CD4-positive, CD25-positive, alpha-beta regulatory T cell (primary cell): ENCODE measurements at places on chromosomes 7 and 10.

DNA sequence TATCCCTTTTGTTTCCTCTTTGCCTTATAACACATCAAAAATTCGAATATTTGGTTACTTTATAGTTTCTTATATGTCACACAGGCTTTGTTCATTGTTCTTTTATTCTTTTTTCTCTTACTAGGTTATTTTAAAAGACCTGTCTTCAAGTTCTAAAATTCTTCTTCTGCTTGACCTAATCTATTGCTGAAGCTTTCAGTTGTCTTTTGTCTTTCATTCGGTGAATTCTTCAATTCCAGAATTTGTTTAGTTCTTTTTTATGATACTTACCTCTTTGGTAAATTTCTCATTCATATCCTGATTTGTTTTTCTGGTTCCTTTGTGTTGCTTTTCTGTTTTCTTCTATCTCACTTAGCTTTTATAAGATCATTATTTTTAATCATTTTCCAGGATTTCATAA, 188.4 kb downstream of the ZEB1 start:
- no peak for DNase-seq

- DNase-seq, result no peak
Observed at GRCh38 chr7:128112018-128112780, 81.0 kb upstream of the LRRC4 start.

- DNase-seq, result no peak
Observed at GRCh38 chr10:102678842-102679289, 34.6 kb downstream of the TRIM8 start.

GRCh38 chr7:52670608-52671225, 364.7 kb upstream of the POM121L12 start:
- no peak for DNase-seq

DNA sequence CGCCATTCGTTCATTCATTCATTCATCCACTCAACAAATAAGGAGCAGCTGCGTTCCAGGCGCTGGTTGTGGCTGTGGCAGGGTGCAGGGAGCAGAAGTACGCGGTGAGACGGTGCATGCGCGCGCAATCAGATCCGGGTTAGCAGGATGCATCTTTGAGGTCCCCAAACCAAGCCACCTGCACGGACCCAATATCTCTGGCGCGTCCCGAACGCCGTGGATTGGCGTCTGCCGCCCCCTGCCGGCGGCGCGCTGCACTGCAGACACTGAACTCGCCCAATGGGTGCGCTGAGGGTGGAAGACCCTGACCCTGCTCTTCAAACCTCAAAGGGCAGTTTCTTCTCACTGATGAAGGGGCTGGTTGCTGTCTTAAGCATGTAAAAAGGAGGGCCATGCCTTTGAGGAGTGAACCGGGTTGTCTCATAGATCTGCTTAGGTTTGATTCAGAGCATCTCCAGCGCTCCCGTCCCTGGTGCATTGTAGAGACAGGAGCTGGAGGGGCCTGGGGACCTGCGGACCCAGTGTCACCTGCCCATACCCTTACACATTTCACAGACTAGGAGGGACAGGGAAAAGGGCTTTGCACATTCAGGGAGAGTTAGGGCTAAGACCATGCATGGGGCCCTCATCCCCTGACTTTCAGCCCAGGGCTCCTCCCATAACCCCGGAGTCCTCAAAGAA, 102.5 kb downstream of the RAMP3 start:
- peak; percentile 34 for DNase-seq

- peak; percentile 40 for DNase-seq
Observed at GRCh38 chr7:16891338-16891737, 9.6 kb upstream of the AGR3 start.

- peak; percentile 13 for DNase-seq
Observed at GRCh38 chr7:36440880-36441279, 51.2 kb downstream of the ANLN start.

GRCh38 chr10:88125766-88126165, 262.3 kb downstream of the PTEN start:
- DNase-seq, result no peak

- no peak for DNase-seq
Observed at GRCh38 chr7:63031838-63032436, 966.7 kb upstream of the ZNF722 start.

DNA sequence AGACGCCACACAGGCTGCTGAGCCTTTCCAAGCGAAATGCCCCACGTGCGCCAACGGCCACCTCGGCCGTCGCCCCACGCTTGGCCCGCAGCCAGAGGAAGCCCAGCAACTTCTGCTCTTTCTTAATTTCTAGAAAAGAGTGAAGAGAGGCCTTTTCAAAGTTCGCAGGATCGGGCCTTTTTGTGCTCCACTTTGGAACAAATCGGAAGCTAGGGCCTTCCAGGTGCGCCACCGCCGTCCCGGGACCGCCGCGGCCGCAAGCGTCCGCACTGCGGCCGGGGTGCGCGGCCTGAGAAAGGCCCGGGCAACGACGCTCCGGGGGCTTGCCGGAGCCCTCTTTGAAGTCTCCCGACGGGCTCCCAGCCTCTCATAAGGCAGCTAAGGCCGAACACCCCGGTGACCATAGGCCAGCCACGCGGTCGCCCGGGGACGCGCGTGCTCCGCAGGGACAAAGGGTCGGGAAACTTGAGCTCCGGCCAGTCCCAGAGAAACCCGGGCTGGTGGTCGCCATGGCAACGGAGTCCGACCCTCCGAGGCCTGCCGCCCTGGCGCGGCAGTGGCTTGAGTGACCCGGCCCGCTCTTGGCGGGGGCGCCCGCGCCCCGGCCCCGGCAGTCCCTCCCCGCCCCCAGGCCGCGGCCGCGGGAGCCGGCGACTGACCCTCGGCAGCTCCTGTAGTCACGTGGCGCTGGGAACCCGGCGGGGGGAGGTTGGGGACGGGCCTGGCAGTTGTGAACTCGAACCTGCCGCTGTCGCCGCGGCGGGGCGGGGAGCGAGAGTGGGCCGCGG, at the start of gene REPIN1:
Gene REPIN1 (plus strand): TSS at position 727 of the 788 bp plus-strand sequence. CDS start 890 bp downstream, outside the sequence.
- peak; percentile 77 for DNase-seq

GRCh38 chr7:155109121-155109520, 39.0 kb downstream of the HTR5A start:
- no peak for DNase-seq

GRCh38 chr10:58740620-58741369, 228.1 kb downstream of the BICC1 start:
- DNase-seq, result no peak

DNA sequence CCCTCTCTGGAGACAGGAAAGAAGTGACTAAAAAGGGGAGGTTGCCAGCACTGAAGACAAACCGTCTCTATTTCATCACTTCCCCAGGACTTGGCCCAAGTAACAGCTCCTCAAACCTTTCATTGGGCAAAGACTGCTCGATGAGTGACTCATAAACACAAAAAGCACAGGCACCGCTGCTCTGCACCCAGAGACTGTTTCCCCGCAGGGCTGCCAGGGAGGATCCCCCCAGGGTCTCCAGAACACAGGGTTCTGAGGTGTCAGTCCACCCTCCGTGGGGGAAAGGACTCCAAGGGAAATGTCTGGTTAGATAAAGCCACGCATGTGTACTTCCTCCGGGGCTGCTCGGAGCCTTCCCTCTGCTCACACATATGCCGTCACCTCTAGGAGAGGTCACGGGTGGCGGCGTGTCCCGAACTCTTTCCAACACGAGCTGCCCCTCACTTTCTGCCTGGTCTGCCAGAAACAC, 59.9 kb downstream of the INSIG1 start:
- DNase-seq, result no peak

GRCh38 chr7:44936322-44936721, 42.5 kb downstream of the MYO1G start:
- no peak for DNase-seq

DNA sequence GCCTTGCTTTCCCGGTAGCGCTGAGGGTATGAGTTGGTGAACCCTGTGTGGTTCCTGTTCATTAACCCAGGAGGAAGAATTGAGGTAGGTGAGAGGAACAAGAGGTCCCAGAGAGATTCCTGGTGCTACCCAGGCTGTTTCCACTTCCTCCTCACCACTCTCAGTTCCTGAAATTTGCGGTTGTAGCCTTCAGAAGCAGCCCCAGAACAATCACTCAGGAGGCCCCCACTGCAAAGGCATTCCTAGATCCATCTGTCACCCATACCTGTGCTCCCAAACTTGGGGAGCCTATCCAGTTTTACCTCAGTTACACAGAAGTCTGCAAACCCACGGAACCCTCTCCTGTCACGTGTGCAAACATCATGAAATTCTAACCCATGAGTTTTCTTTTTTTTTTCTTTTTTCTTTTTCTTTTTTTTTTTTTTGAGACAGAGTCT, 9.0 kb upstream of the PIP4K2A start:
- DNase-seq, result no peak

GRCh38 chr7:30005464-30005863, 15.9 kb upstream of the SCRN1 start:
- DNase-seq, result no peak

GRCh38 chr10:92542458-92542857, 31.4 kb downstream of the IDE start:
- no peak for DNase-seq

DNA sequence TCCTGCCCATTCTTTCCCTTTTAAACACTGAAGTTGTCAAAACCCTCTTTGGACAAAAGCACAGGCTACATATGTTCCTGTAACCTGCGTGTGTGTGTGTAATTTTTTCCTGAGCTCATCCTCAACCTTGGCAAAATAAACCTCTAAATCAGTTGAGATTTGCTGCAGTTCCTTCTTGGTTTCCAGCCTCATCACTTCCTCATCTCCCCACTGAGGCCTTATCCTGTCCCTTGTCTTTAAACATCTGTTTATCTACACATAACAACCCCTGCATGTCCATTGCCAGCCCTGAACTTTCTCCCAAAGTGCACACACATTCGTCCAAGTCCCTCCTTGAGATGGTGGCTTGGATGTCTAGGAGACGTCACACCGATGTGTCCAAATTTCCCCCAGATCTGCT, 35.5 kb downstream of the LYZL2 start:
- DNase-seq, result no peak

- no peak for DNase-seq
Observed at GRCh38 chr7:2209961-2210323, 22.8 kb downstream of the MAD1L1 start.

GRCh38 chr7:156157409-156158012, 345.2 kb upstream of the SHH start:
- DNase-seq, result no peak

DNA sequence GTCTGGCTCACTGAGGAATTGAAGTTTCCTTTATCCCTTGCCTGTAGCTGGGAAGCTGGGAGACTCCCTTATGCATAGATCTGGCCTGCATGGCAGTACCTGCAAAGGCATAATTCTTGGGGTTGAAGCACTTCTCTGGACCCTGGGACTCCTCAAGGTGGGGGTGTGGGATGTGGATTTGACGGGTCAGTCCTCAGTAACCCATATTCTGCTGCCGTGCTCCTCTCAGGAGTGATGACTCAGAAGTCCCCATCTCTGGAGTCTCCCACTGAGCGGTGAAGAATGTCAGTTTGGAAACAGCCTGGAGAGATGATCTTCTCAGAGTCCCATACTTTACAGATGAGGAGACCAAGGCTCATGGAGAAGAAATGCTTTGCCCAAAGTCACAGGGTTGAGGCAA, 49.0 kb downstream of the SORCS3 start:
- no peak for DNase-seq

GRCh38 chr7:115271332-115272235, 349.7 kb downstream of the MDFIC start:
- no peak for DNase-seq

GRCh38 chr10:110492069-110492822, 5.5 kb upstream of the DUSP5 start:
- DNase-seq, result no peak

- DNase-seq, result no peak
Observed at GRCh38 chr10:120156614-120157274, 264.2 kb downstream of the SEC23IP start.

DNA sequence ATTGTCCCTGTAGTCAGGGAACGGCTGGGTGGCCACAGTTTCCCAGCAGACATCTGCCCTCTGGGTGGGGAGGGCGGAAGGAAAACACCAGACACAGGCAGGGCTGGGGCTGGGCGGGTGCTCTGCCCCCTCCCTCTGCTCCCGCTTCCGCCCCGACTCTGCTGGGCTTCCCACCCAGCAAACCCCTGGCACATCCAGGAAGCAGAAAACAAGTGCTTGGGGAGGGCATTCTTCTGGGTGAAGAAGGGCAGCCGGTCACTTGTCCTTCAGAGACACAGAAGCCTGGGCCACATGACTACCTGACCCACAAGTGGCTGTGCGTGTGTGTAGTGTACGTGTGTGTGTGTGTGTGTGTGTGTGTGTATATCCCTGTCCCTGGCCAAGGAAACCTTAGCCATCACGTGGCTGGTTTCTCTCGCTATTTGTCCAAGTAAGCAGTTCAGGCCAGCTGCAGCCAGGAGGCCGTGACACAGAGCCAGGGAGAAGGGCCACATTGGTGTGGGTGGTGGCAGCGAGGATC, 77.9 kb downstream of the ZMIZ1 start:
- DNase-seq, result no peak

DNA sequence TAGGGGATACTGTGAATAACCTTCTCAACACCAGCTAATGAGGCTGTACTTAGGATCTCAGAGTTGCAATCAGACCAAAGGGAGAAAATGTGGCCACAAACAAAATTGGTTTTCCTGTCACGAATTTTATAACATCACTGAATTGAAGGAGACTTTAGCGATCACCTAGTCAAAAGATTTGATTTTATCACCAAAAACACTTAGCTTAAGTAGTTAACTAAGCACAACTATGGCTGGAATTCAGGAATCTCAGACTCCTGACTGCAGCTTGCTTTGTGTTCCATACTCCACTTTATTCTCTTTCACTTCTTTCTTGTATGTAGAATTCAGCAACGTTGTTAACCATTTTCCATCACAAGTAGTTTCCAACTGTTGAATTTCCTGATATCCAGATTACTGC, 152.0 kb downstream of the SLC16A9 start:
- no peak for DNase-seq

- no peak for DNase-seq
Observed at GRCh38 chr10:103114876-103115275, 78.2 kb downstream of the NT5C2 start.

- no peak for DNase-seq
Observed at GRCh38 chr10:124058346-124059003, 34.9 kb downstream of the CHST15 start.

DNA sequence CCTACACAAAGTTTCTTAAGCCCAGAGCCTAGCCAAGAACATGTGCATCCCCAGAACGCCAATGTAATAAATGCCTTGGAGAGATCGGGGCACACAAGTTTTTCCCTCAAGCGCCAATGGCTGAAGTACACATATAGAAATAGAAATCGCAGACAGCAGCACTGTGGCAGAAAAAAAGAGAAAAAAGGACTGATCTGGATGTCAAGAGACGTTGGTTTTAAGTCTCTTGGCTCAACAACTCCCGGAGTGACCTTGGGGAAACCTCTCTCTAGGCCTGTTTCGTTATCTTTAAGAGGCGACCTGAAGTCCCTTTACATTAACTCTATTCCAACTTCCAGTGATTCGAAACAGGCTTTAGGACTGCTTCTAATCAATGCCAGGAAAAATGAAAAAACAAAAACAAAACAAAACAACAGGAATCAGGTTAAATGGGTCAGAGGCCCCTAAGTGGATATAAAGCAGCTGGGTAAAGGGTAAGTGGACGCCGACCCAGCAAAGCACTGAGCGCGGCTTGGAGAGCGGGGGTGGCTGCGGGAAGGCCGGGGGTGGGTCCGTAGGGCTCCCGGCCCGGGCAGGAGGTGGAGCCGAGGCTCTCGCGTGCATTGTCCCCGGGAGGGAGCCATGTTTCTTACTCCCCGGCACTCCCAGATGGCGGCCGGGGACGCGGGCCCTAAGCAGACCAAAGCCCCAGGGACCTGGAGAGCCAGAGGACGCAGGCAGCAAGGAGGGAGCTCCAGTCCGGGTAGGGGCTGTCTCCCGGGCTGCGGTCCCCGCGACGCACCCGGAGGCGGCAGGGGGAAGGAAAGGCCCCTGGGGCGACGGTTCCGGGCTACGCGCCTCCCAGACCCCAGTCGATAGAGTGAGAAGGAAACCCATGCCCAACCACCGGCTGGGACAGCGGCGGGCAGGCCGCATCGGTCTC, 757 bp downstream of the EIF3A start:
- peak; percentile 79 for DNase-seq

GRCh38 chr7:105800442-105800841, 76.0 kb downstream of the ATXN7L1 start:
- no peak for DNase-seq
